NCI-H446 treated with DMSO at 0.1 percent for 48 hours (cell line): ENCODE measurements at places on chromosomes 6 and 20.
A peak's percentile ranks its signal among the peaks of the same experiment; 100 is the strongest.

- DNase-seq, result no peak
Observed at GRCh38 chr20:59398537-59399205, 98.3 kb downstream of the EDN3 start.

- DNase-seq, result no peak
Observed at GRCh38 chr20:53833333-53834061, 236.9 kb downstream of the BCAS1 start.

- no peak for DNase-seq
Observed at GRCh38 chr6:24795106-24795505, 3.6 kb downstream of the ARMH2 start.

DNA sequence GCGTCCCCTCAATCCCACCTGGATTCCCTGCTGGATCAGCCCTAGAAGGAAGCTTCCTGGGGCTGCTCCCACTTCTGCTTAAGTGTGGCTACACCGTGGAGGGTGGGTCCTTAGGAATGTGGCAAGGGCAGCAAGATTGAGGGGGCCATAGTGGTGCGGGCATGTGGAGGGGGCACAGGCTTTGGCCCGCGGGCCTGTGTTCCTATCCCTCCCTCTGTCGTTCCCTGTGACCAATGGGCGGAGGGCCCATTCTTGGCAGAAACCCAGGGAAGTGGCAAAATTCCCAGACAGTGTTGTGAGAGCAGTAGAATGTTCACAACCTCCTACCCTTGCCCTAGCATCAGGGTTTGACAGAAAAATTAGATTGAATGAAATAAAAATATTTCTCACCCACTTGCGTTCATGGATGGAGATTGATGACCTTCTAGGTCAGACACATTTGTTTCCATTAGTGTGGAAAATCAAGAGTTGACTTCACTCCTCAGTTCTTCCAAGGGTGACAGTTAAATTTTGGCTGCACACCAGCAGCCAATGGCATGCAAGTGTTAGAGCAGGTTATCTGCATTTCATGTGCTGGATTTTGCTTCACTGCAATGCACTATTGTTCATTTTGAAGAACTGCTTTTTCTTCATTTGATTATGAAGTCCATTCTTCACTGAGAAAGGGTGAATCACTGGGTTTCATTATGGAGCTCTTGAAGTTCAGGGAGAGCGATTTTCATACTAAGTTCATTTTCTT is 49.3 kb upstream of the AHI1 start:
- DNase-seq, result peak; percentile 18

- no peak for DNase-seq
Observed at GRCh38 chr20:49680484-49680883, 33.2 kb downstream of the B4GALT5 start.

DNA sequence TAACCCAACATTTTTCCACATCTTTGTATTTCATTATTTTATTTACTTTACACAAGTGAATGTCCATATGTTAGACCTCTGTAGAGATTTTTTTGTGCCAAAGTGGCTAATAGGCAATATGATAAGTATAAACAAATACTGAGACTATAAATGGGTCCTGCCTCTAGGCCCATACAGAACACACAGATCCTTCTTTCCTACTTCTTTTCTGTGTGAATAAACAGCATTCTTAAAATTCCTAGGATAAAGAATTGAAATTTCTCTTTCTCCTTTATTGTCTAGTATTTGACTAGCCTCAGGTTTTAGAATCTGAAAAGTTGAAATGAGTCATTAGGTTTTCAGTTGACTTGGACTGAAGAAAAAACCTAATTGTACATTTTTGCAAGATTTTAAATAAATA is 46.3 kb upstream of the HS3ST5 start:
- peak; percentile 19 for DNase-seq
